ENCODE measurements at places on chromosomes 6 and 20.
A peak's percentile ranks its signal among the peaks of the same experiment; 100 is the strongest.

GRCh38 chr6:18284261-18284660, 19.9 kb upstream of the DEK start:
- DNase-seq: no peak

DNA sequence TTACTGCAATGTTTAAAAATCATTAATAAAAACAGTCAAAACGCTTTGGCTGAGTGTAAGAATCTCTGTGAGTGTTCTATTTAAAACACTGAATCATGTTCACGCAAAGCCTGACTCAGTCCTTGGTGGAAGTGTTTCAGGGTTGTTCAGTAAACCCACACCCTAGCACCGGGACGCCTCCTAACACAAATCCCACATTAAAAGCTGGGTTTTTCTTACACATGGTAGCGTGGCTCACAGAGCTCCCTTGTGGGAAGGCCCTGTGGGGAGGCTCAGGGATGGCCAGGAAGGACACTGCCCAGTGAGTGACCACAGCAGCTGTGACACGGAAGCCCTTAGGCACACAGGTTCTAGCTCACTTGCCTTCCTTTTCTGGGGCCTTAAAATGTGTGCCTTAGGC, 80.2 kb downstream of the GMPR start:
- no peak for DNase-seq

- no peak for DNase-seq
These were observed 39.5 kb downstream of the ELOVL5 start for GRCh38 chr6:53309059-53309900.

GRCh38 chr20:39021748-39022147, 59.6 kb downstream of the DHX35 start:
- DNase-seq: no peak

DNA sequence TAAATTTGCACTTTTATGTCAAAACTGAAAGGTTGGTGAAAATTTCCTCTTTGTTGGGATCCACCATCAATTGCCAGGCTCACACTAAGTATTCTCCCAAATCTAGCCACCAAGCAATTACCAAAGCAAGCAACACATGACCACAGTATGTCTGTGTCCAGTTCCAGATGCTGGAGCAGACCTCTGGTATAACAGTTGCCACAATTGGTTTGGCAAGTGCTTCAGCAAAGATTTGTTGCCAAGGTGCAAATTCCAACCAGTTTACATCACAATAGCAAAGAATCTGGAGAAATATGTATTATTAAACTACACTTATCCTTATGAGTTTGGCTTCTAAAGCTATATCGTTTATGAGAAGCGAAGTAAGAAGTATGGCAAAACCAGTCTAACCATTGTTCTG, 6.4 kb downstream of the GTF2H5 start:
- DNase-seq: no peak

- DNase-seq: peak; percentile 19
These were observed 32.6 kb downstream of the C6orf15 start for GRCh38 chr6:31079656-31080261.

DNA sequence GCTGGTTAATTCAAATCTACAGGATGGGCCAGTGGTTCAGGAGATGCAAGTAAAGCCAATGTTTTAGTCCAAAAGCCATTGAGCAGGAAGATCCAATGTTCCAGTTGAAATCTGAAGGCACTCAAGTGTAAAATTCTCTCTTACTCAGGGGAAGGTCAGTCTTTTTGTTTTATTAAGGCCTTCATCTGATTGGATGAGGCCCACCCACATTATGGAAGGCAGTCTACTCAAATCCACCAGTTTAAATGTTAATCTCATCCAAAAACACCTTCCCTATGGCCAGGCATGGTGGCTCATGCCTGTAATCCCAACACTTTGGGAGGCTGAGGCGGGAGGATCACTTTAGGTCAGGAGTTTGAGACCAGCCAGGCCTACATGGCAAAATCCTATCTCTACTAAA, 31.3 kb upstream of the BEND6 start:
- no peak for DNase-seq

DNA sequence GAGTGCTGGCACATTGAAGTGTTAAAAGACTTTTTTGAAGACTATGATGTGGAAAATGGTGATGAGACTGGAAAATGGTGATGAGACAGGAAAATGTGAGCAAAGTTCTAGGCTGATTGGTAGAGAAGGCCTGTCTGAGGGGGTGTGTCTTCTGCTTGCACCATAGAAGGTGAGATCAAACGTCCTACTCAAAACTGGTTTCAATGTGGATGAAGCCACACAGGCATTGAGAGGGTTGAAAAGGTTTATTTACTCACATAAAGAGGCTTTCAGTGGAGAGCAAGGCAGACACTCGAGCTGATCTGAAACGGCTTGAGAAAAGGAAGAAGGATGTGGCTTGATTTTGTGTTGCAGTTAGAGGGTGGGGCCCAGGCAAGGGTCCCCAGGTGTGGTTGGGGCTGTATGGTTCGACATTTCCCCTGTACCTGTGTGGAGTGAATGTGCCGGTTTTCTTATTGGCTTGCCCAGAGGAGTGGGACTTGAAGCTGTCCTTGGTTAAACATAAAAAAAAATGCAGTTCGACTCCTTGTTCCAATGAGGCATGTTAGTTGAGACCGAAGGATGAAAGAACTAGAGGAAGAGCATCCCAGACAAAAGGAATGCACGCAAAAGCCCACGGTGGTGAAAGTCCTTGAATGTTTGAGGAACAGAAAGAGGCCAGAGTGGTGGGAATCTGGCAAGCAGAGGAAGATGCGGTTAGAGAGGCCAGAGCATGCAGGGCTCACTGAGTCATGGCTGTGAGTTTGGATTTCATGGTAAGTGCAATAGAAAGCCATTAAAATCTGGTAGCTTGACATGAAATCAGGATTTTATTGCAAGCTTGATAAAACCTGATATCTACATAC, 172.3 kb downstream of the EPM2A start:
- DNase-seq: no peak

DNA sequence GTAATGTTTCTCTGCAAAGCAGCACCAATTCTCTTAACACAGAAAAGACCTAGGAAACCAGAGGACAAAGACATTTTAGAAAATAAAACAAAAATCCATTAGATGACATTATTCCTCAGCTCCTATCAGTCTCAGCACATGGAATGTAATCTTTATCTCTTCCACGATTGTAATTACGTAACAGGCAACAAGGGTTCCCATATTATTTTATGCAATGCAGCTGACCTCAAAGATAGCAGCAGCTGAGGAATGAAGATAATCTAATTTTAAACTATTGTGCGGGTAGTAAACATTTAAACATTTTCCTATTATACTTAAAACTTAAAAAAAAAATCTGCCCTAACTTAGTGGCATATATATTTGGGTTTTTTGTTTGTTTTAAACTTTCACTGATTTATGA, 33.0 kb upstream of the PTCHD4 start:
- DNase-seq: no peak

DNA sequence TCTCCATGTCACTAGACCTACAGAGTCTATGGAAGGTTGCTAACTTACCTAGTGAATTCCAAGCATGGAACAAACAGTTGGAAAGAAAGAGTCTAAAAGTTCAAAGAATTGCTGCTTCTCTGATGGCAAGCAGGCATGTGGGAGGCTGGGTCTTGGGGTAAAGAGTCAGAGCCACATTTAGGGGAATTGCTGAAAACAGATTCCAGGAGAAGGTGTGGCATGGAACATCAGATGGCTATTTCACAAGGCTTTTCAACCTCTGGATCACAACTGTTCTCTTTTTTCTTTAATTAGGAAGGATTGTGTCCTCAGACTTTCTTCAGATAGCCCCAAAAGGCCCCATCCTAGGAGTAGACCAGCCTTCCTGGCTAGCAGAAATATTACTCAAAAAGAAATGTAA, 601.5 kb downstream of the MAFB start:
- no peak for DNase-seq

DNA sequence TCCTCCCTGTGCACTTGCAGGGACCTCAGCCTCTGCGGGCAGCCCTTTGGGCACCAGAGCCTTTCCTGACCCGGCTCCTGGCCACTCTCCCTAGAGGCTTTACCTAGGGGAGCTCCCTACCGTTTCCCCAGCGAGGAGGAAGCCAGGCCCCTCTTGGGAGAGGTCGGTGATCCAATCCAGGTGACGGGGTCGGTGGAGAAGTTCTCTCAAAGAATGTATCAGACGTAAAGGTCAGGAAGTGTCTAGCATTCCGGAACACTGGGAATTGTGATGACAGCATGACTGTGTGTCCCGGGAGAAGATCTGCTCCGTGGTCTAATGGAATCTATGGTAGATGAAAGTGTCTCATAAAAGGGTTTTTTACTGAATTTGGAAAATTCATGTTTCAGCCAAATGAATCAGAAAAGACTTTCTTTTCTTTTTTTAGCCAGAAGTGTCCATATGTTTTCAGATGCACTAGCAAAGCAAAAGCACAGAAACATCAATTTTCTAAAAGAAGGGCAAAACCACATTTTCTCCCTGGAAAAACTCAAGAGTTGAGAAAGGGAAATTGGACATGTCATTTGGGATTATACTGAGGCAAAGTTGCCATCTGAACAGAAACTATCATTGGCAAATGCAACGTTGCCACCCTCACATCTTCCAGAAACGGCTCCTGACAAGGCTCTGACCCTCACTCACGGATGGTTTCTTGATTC, 289.4 kb downstream of the THBS2 start:
- no peak for DNase-seq

DNA sequence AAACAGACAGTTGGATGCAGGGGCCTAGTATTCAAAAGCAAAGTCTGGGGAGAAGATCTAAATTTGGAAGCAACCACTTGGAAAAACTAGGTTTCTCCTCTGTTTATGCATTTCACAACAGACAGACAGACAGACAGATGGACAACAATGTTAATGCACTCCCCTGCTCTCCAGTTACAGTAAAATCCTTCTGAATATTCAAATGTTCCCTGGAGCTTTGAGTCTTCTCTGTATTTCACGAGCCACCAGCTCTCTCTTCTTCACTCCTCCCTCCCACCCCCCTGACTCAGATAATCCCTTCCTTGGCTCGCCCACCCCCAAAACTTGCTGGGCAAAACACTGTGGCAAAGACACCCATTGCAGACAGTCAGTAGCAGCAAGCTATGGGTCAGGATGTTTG, 129.3 kb upstream of the TOP1 start:
- DNase-seq: no peak

DNA sequence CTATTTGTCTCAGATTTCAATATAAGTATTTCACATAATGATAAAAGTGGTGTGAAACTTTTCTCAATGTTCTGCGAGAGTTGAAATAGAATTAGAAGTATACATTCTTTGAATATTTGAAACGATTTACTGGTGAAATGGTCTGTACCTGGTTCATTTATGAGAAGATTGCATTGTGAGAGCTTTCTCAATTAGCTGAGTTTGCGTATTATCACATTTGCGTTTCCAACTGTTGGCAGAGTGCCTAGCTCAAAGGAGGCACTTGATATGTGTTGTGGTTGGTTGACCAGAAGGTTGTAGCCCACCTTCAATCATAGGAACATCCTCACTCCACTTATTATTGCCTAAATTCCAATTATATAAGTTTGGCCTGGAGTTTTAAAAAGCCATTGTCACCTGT, 58.8 kb upstream of the EXOC2 start:
- no peak for DNase-seq

DNA sequence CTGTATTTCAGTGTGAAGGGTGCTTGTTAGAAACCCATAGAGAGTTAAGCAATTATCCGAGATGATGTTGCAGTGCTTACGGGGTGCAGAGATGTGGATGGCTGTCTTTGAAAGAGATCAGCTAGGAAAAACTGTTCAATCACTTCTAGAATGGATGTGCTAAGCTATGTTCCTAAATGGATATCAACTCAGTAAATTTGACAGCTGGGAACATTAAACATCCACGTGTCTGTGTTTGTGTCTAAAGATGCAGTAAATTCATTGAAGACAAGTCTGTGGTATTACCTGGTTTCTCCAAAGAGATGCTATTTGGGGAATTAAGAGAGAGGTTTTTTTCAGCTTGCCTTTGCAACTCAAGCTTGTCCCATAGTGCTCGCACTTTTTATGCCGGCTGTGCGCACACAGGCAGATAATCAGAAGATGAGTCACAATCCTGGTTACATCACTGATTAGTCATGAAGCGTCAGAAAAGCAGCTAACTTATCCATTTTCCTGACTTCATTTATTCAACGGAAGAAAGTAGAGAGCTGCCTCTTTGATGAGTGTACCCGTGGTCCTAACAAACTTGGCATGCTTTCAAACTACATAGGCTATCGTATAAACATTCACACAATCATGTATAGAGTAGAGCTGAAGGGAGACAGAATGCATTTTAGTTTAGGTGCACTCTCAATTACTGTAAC, 691.7 kb upstream of the SLC35B3 start:
- DNase-seq: no peak

DNA sequence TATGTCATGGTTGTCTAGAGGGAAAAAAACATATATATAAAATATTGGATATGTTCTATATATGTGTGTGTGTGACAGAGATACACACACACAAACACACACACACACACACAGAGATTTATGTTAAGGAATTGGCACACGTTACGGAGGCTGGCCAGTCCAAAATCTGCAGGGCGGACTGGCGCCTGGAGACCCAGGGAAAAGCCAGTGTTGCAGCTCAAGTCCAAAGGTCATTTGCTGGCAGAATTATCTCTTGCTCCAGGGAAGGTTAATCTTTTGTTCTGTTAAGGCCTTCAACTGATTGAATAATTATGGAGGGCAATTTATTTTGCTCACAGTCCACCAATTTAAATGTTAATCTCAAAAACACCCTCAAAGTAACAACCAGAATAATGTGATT, 37.5 kb upstream of the PDE7B start:
- DNase-seq: peak; percentile 24
